CD8-positive, alpha-beta T cell (primary cell): ENCODE measurements at places on chromosomes 1 and 21.

DNA sequence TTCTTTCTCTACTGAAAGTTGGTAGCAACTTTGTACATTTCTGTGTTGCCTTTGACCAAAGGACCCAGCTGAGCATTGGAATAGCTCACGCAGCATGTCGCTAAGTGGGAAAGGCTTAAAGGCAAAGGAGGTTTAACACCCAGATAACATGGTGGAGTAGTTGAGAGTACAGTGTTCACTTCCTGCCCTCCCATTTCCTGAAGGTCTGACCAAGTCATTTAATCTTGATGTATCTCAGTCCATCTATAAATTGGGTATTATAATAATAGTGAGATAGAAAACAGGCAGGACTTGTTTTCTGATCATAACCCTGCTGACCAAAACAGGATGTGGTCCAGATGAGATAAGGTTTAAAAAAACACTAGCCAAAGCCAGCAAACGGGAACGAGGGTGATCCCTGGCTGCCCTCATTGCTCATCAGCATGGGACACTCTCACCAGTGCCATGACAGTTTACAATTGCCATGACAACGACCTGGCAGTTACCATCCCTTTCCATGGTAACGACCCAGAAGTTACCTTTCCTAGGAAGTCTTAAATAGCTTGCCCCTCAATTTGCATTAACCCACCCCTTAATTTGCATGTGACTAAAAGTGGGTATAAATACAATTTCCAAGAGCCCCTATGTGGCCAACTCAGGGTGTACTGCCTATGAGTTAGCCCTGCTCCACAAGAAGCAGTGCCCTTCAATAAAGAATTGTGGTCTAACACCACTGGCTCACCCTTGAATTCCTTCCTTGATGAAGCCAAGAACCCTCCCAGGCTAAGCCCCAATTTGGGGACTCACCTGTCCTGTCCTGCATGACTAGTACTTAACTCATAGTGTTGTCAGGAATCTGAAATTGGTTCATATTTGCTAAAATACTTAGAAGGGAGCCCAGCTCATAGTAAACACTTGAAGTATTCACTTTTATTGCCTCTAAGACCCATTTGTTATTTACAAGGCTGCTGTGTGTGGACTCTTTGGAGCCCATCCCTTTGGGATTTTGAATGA, 28.4 kb upstream of the FHAD1 start:
- DNase-seq, result peak; percentile 20

DNA sequence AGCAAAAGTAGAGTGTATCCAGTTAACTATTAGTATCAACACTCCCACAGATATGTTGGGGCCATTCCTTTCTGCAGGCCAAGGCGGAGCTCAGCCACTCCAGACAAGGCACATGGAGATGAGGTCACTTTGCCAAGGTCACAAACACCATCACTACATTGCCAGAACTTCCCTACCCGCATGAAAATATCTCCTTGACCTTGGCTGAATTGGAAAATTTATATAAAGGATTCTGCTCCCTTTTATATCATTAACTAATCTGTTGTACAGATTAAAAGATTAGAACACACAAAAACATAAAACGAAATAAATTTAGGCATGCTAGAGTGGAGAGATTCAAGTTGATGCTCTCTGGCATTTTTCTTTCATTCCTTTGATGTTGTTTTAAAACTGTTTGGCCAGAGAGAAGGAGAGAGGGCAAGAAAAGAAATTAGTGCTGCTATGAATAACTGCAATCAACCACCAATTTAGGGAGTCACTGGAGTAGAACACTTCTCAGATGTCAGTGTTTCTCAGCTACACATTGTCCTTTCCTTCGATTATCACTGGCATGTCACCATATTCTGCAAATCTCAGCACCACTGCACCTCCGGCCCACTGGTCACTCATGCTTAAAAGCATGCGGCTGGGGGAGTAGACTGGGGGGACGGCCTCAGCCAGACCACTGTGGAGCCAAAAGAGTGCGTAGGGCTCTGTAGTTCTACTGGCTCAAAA, 78.7 kb upstream of the ATP1B1 start:
- DNase-seq, result no peak

- DNase-seq, result no peak
These were observed 63.3 kb upstream of the CR1L start for GRCh38 chr1:207581496-207582153.

- DNase-seq, result no peak
These were observed 6.3 kb downstream of the ARF1 start for GRCh38 chr1:228088586-228089498.

GRCh38 chr1:64098846-64099582, 104.4 kb upstream of the UBE2U start:
- no peak for DNase-seq

GRCh38 chr1:200684015-200684414, 14.3 kb upstream of the DDX59 start:
- DNase-seq, result no peak

GRCh38 chr1:38929476-38929875, 12.2 kb downstream of the RHBDL2 start:
- DNase-seq, result no peak

GRCh38 chr1:41434748-41435449, 49.6 kb downstream of the EDN2 start:
- DNase-seq, result no peak

DNA sequence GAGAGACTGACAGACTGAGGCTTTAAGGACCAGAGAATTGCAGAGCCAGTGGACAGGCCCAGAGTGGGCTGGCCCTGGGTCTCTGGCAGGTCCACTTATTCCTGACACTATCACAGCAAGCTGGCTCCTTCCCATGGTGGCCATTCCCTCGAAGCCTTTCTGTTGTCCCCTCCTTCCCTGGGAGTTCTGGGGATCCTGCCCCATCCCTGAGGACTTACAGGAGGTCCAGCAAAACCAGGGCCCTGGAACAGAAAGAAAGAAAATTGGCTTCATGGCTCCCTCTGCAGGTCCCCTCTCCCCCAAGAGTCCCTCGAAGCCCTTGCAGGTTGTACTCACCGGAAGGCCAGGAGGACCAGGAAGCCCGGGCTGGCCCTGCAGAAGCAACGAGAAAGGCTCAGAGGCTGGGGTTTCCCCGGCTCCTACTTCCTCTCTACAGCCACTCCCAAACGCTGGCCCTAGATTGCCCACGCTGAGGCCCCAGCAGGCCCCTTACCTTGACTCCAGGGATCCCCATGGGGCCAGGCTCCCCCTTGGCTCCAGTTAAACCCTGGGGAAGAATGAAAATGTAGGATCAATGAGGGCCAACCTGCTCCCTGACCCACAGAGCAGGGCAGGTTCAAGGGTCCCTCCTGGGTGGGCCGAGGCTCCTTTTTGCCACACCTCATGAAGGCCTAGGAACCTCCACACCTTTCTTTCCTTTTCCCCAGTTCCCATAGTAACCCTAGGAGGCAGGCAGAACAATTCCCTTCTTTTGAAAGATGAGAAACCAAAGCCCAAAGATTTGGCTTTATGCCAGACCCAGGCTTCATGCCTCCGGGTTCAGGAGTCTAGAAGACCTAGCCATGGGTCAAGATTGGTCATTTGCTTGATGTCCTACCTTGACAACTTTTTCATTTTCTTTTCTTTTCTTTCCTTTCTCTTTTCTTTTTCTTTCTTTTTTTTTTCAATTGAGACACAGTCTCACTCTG, 4.6 kb downstream of the COL9A2 start:
- no peak for DNase-seq

DNA sequence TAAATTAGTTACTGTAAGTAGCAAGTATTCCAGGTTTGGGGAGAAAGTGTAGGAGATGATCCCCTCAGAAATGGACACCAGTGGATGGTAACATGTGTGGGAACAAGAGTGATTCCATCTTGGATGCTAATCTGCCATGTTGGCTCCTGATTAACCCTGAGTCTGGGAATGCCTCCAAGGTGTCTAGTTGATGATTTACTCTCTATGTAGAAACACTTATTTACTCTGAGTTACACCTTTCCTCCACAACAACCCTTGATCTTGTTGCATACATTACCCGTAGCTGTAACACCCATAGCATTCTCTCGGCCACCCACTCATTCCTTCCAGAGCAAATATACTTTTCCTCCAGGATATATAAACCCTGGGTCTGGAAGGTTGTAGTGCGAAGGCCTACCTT, 315.9 kb upstream of the GREM2 start:
- DNase-seq, result no peak

- no peak for DNase-seq
These were observed 805 bp downstream of the ZNHIT6 start for GRCh38 chr1:85707267-85707989.

DNA sequence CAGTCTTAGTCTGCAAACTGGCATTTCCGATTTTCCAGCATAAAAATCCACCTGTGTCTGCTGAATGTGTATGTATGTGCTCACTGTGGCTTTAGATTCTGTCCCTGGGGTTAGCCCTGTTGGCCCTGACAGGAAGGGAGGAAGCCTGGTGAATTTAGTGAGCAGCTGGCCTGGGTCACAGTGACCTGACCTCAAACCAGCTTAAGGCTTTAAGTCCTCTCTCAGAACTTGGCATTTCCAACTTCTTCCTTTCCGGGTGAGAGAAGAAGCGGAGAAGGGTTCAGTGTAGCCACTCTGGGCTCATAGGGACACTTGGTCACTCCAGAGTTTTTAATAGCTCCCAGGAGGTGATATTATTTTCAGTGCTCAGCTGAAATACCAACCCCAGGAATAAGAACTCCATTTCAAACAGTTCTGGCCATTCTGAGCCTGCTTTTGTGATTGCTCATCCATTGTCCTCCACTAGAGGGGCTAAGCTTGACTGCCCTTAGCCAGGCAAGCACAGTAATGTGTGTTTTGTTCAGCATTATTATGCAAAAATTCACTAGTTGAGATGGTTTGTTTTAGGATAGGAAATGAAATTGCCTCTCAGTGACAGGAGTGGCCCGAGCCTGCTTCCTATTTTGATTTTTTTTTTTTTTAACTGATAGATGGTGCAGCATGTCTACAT, 2.5 kb upstream of the OLFML3 start:
- no peak for DNase-seq

DNA sequence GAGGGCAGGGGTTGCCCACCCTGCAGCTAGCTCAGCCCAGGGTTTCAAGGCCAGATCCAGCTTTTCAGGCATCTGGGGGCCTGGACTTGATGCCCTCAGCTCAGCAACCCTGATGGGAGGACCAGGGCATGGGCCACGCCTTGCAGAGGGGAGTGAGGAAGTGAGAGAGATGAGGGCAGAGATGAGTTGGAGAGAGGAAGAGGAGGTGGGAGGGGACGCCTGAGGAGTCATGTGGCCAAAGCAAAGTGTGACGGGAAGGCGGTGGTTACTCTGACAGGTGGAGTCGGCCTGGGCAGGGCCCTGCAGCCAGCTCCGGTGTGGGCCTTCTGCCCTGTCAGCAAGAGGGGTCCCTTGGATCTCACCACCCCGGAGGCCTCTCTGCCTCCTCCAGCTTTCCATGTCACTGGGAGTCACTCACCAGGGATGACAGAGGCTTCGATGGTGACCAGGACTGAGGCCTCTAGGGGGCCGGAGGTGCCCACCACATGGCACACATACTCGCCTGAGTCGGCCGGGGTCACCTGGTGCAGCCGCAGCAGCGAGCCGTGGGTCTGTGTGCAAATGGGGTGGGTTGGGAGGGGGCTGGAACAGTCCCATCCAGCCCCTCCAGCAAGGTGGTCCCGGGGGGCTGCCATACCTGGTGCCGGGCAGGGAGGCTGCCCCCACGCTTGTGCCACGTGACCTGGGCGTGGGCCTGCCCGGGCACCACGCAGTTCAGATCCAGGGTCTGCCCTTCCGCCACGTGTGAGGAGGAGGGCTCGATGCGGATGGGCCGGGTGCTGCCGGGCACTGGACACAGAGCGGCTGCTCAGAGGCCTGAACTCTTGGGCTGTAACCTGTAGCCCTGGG, 40.4 kb downstream of the LDLRAD2 start:
- no peak for DNase-seq

GRCh38 chr1:107829036-107829770, 135.8 kb downstream of the VAV3 start:
- DNase-seq, result no peak

- no peak for DNase-seq
These were observed 60.6 kb upstream of the COL6A1 start for GRCh38 chr21:45920824-45921600.

DNA sequence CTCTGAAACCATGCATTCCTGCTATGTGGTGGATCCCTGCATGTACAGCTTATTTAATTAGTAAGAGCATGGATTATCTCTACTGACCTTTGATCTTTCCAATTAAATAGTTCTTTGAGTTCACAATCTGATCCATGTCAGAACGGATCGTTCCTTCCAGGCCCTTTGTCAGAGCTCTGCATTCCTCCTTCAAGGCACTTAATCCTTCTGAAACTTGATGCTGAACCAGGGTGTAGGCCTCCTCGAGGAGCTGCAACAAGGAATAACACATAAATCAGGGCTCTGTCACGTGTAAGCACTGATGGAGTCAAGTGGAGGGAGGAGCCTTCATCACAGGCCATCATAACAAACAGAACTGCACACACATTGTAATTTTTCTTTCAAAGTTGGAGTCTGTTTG, 68.4 kb upstream of the EDEM3 start:
- no peak for DNase-seq

- no peak for DNase-seq
These were observed 276.1 kb downstream of the RPS6KC1 start for GRCh38 chr1:213327017-213327667.

- DNase-seq, result no peak
These were observed 830 bp downstream of the RNF186 start for GRCh38 chr1:19814244-19814661.

DNA sequence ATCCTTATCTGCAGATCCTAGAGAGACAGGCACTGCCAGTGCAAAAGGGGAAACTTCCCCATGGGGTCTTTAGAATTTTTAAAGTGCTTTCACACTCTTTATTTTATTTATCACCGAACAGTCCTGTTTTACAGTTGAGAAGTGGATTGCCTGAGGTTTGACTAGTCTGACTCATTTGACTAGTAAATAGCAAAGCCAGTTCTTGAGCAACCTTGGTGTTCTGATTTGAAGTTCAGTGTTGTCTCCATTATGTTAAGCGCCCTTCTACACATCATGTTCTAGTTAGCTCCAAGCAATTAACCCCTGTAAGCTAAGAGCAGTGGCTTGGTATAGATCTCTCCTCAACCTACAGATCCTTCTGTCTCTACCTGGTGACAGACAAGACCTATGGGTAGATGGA, 262.9 kb downstream of the CACNA1E start:
- DNase-seq, result no peak

- DNase-seq, result no peak
These were observed 314.0 kb downstream of the LMO4 start for GRCh38 chr1:87642581-87643221.

- no peak for DNase-seq
These were observed 8.6 kb downstream of the C1orf35 start for GRCh38 chr1:228094432-228095016.

GRCh38 chr1:22572818-22573217, 9.5 kb downstream of the EPHA8 start:
- no peak for DNase-seq

DNA sequence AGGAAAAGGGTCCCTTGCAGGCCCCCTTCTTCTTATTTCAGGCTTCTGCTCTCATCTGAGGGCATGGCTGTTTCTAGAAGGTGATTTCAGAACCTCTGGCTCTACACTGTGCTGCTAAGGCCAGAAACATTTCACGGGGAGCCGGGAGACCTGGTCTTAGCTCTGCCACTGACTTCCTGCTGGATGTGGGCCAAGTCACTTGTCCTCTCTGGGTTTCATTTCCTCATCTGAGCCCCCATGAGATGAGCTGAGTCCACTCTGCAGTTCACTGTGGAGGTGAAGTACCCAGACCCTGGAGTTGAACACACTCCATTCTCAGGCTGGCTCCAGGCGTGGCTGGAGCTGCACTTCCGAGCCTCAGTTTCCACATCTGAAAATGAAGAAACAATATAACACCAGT, 2.1 kb downstream of the PADI1 start:
- DNase-seq, result no peak
